ENCODE measurements at places on chromosomes 4 and X. TPM values are rescaled to one million over a fixed set of nuclear protein-coding genes. Genes with fewer than 3 reads are reported as not detected.

DNA sequence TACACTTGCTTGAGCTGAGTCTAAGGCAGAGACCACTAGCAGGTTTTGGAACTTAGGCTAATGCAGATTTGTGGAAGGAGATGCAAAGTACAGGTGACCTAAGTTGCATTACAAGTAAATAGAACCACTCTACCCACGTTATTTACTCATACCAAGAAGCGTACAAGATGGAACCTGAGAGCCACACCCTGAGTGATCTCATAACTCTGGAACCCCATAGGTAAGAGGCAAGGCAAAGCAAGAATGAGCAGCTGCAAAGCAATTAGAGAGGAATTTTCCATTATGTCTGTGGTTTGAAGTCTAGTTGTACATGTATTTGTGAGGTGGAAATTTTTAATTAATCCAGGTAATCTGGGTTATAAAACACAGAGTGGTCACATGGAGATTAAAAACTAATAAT, 55.4 kb downstream of the CC2D2A start:
- DNase-seq: peak; percentile 9

GRCh38 chr4:120286813-120287212, 220.2 kb upstream of the MAD2L1 start:
- DNase-seq: no peak

- no peak for DNase-seq
Measured at GRCh38 chrX:10160211-10160610, 3.4 kb downstream of the CLCN4 start.

DNA sequence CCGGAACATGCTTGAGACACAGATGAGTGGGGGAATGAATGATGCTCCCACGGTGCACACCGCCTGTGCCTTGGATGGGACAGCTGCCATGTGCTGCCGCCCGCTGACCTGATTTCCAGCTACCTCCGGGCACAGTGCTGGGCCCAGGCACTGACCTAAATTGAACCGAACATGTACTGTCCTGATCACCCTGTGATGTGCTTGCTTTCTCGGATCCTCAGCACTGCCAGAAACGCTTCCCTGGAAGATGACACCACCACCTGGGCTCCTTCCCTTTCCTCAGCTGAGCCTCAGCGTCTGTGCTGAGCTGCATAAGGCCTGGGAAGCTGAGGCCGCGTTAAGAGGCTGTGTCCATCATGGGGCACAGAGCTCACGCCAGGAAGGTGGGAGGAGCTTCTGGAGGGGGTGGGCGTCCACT, 39.3 kb upstream of the MXD4 start:
- no peak for DNase-seq

GRCh38 chr4:9758641-9759317, 22.7 kb upstream of the DRD5 start:
- no peak for DNase-seq

MAD2L1 gene
- 97.9 TPM for total RNA-seq
